Left kidney (tissue), 8 donors: ENCODE measurements at places on chromosomes 1 and 21.

- no peak for DNase-seq
Measured at GRCh38 chr1:154955039-154955717, 721 bp downstream of the PBXIP1 start.

- DNase-seq: no peak
Measured at GRCh38 chr1:167683641-167684502, 37.9 kb upstream of the MPZL1 start.

DNA sequence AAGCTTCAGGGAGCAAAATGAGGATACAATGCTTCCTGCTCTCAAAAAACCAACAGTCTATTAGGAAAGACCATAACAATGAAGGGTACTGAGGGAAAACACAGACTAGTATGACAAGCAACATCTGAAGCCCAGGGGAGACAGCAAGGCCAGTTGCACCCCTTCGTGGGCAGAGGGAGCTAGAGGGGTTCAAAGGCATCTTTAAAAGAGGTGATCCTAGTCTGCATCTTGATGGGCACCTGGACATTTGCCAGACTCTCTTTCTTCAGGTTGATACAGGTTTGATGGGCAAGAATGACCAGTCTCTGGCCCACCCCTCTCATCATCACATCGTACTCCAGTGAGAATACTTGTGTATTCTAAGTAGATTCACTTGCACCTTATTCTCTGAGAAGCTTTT lies 177.7 kb downstream of the VAV3 start:
- no peak for DNase-seq

- no peak for DNase-seq
Measured at GRCh38 chr1:16139473-16139962, 16.4 kb downstream of the EPHA2 start.

DNA sequence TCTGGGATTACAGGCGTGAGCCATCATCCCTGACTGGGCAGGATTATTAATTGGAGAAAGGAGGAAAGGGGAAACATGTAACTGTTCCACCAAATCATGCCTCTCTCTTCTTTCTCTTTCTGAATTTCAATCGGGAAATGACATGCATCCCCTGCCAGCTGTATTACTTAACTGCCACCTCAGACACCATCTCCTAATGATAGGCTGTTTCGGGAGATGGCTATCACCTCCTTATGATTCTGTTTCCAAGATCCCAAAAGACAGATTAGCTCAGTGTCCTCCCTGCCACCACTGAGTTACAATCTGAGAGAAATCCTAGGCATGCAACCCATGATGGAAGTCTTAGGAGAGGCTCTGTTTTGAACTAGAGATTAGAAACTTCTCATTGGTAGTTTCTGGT lies 67.5 kb downstream of the MIS18A start:
- DNase-seq: no peak
